Stomach (tissue), 19 donors: ENCODE measurements at places on chromosomes 11 and 22.

GRCh38 chr11:78406568-78407196 is 10.9 kb downstream of the GAB2 start:
- DNase-seq, result no peak

GRCh38 chr11:9530901-9531625 is 42.4 kb upstream of the WEE1 start:
- DNase-seq, result peak; percentile 36

GRCh38 chr11:1308743-1309497 is 512 bp downstream of the TOLLIP start:
- no peak for DNase-seq

- DNase-seq, result no peak
These were observed 198.4 kb downstream of the ADAMTS15 start for GRCh38 chr11:130646881-130647280.

- DNase-seq, result no peak
These were observed 80.1 kb downstream of the ADAMTS15 start for GRCh38 chr11:130528298-130529261.

- DNase-seq, result no peak
These were observed 17.2 kb upstream of the KLHL35 start for GRCh38 chr11:75450236-75450635.

GRCh38 chr11:121555121-121555520 is 102.4 kb upstream of the SORL1-AS1 start:
- DNase-seq, result no peak

GRCh38 chr11:116176484-116177005 is 596.2 kb downstream of the BUD13 start:
- DNase-seq, result no peak

- DNase-seq, result no peak
These were observed 8.0 kb downstream of the TKFC start for GRCh38 chr11:61340979-61341378.
